ENCODE measurements at places on chromosomes 11 and 22.
A peak's percentile ranks its signal among the peaks of the same experiment; 100 is the strongest.

DNA sequence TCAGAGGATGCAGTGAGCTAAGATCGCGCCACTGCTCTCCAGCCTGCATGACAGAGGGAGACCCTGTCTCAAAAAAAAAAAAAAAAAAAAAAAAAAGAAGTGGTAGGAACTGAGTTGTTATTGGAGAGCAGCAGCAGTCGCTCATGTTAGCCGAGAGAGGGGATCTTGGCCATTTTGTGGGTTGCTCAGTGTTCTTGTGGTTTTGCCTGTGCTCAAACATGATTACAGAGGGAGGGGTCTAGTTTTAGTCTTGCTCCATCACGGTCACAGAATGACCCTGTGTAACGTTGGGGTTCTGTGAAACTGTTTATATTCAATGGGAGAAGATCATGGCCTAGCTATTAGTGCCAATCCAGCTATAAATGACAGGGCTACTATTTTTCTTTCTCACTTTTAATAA, 1.9 kb downstream of the DPAGT1 start:
- no peak for DNase-seq

DNA sequence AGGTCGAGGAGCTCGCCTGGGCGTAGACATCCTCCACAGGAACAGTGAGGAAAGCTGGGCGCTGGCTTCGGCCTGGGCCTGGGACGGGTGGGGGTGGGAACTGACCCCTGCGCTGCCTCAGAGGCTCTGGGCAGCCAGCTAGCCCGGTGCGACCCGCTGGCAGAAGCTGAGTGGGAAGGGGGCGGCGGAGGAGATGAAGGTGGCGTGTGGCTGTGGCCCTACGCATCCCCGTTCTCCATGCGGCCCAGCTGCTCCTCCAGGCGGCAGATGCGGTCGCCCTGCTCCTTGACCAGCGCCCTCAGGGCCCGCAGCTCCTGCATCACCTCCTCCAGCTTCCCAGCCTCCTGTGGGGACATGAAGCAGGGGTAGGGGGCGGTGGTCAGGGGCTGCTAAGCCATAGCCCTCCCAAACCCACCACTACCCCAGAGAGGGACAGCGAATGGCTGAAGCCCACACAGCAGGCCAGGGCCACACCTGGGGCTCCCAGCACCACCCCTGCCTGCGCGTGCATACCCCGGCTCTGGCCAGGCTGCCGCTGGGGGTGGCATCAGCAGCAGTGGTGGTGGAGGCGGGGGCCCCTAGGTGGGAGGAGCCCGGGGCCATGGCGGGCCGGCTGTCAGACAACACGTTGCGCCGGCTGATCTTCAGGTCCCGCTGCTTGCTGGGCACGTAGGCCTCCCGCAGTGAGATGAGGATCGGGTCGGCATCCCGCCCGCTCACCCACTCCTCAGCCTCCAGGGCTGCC, 848 bp upstream of the PTPRCAP start:
- DNase-seq, result no peak

- no peak for DNase-seq
These were observed 6.5 kb upstream of the B4GALNT4 start for GRCh38 chr11:362642-363442.

GRCh38 chr11:81707881-81708280, 1025.8 kb downstream of the FAM181B start:
- DNase-seq, result no peak

- peak; percentile 29 for DNase-seq
These were observed 31.1 kb downstream of the FADS3 start for GRCh38 chr11:61860054-61860903.

DNA sequence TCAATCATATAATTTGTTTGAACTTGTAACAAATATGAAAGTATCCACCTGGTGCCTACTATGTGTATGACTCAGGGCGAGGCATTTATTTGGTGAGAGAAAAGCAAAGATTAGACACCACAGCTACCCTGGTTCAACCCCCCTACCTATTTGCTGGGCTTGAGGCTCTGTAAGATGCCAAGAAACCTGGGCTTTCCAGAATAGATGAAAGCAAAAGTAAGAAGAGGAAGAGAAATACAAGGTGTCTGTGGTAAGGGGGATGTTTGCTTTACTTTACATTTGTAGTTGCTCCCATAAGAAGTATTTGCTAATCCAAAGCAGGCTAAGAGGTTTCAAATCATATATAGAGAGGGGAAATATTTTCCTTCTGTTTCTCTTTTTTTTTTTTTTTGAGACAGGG, 61.7 kb downstream of the DDI1 start:
- no peak for DNase-seq

DNA sequence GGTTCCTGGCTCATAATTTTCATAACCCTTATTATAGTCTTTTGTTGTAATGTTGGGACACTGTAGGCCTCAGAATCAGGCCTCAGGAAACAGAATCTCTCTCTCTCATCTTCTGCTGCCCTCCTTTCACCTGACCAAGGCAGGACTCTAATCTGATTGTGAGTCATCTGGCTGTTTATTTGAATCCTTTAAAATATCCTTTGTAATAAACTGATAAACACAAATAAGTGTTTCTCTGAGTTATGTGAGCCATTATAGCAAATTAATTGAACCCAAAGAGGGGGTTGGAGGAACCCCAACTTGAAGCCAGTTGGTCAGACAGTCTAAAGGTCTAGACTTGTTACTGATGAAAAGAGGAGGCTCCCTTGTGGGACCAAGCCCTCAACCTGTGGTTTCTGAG, 30.6 kb downstream of the ACER3 start:
- DNase-seq, result no peak

- peak; percentile 89 for DNase-seq
These were observed 58.5 kb upstream of the PARVA start for GRCh38 chr11:12318791-12319438.

DNA sequence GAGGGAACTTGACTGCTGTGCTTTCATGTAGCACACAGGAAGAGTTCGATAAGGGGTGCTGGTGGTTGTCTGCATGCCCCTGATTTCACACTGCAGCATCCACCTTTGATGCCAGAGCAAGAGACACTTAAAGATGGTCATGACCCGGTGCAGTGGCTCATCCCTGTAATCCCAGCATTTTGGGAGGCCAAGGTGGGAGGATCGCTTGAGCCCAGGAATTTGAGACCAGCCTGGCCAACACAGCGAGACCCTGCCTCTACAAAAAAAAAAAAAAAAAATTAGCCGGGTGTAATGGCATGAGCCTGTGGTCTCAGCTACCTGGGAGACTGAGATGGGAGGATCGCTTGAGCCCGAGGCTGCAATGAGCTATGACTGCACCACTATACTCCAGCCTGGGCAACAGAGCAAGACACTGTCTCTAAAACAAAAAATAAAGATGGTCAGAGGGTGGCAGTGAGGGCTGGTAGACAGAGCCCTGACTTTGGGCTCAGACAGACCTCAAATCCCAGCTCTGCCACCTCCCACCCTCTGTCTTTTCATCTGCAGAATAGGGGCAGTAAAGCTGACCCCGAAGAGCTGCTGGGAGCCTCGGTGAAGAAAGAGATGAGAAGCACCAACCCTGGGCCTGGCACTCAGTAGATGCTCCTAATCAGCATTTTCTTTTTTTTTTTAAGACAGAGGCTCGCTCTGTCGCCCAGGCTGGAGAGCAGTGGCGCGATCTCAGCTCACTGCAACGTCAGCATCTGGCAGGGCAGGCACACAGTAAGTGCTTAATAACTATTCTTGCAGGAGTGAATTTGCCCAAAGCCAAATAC, 17.7 kb downstream of the VWCE start:
- no peak for DNase-seq

GRCh38 chr11:14021738-14022137, 59.2 kb downstream of the SPON1 start:
- DNase-seq, result no peak

- DNase-seq, result no peak
These were observed 69.9 kb downstream of the THAP12 start for GRCh38 chr11:76310832-76311595.
